Right renal pelvis (tissue), 4 donors: ENCODE measurements at places on chromosomes 5 and 9.

DNA sequence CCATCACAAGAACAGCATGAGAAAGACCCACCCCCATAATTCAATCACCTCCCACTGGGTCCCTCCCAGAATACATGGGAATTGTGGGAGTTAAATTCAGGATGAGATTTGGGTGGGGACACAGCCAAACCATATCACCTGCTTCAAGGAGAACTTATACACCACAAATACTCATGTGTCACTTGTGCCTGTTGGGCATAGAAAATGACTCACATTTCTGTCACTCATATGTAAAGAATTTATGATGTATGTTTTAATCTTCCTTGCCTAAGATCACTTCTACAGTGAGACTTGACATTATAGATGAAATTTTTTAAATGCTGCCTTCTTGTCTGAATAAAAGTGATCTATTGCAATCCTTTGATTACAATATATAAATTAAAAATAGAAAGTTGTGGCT lies 23.0 kb upstream of the PRDM6 start:
- DNase-seq, result no peak

GRCh38 chr9:87527211-87527916 lies 29.7 kb downstream of the DAPK1 start:
- DNase-seq, result no peak

DNA sequence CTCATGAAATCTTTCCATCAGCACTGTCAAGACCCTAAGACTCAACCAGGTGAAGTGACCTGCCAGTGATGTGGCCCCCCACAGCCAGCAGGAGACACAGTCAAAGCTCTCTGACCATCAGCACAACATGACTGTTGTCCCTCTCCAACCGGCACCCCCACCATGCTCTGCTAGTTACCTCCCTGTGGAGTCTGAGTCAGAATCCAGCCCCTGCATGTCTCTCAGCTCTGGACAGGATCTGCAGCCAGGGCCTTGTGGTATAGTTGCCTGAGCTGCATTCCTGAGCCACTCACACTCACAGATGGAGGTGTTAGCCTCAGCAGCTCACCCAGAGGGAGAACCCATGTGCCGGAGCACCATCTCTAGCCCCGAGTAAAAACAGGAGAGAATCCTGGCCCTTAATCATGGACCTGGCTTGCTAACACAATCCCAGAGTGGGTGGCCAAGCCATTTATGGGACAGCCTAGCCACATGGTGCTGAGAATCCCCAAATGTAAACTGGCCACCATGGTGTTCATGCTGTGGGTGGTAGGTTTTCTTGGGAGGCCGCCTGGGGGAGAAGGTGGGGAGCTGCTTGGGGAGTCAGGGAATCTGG lies 237.8 kb downstream of the PAPPA start:
- no peak for DNase-seq

GRCh38 chr9:95171001-95171400 lies 146.5 kb downstream of the FANCC start:
- DNase-seq, result no peak

GRCh38 chr5:14218897-14219573 lies 75.9 kb downstream of the TRIO start:
- DNase-seq, result no peak

- no peak for DNase-seq
Observed at GRCh38 chr5:135379046-135379654, 19.9 kb downstream of the MACROH2A1 start.
